Lower leg skin (tissue), 4 donors: ENCODE measurements at places on chromosomes 13 and 19. TPM values are rescaled to one million over a fixed set of nuclear protein-coding genes. Genes with fewer than 3 reads are reported as not detected.

The TMEM255B gene
- total RNA-seq: 2.0 TPM

The CYSLTR2 gene
- 0.84 TPM for total RNA-seq

The CEACAM7 gene
- 5.7 TPM for total RNA-seq

The ZNF442 gene
- 3.0 TPM for total RNA-seq

The ATP8B3 gene
- 1.2 TPM for total RNA-seq

The ELSPBP1 gene
- total RNA-seq: not detected

The LYL1 gene
- total RNA-seq: 4.9 TPM

The PEX11G gene
- 3.2 TPM for total RNA-seq

The POU4F1 gene
- total RNA-seq: not detected

DNA sequence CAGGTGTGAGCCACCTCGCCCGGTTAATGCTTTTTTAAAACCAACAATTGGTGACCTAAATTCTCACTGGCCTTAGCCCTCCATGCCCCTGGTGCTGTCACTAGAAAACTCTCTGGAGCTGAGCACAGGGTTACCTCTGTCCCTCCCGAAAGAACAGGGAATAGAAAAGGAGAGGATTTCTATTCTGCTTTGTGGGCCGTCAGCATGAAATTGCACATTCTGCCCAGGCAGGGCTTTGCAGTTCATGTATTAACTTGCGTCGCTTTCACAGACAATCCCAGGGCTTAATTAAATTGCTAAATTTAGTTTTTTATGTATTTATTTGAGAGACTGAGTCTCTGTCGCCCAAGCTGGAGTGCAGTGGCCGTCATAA is 583 bp upstream of the ZNF480 start:
- DNase-seq: no peak

GRCh38 chr13:83992566-83993358 is 110.5 kb upstream of the SLITRK1 start:
- DNase-seq: no peak

GRCh38 chr13:49560270-49561061 is 24.9 kb downstream of the RCBTB1 start:
- no peak for DNase-seq

DNA sequence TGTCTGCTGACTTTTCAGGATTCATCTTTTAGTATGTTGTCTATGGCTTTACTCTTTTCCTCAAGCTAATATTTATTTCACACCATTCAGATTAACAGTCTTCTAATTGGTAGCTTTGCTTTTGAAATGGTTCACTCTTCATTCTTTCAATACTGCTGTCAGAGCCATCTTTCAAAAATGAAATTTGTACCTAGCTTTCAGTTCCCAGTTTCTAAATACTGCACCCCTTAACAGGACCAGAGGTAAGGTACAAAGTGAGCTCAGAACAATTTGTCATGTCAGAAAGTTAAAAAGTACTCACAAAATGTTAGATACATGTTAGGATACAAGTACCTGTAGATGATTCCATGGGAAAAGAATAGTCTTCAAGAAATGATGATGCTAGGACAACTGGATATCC is 83.0 kb downstream of the FNDC3A start:
- DNase-seq: no peak

GRCh38 chr13:95455782-95456181 is 96.7 kb upstream of the CLDN10 start:
- no peak for DNase-seq

- DNase-seq: no peak
Observed at GRCh38 chr13:114118086-114118485, 14.3 kb downstream of the RASA3 start.

GRCh38 chr19:29590278-29590677 is 15.8 kb upstream of the POP4 start:
- no peak for DNase-seq

DNA sequence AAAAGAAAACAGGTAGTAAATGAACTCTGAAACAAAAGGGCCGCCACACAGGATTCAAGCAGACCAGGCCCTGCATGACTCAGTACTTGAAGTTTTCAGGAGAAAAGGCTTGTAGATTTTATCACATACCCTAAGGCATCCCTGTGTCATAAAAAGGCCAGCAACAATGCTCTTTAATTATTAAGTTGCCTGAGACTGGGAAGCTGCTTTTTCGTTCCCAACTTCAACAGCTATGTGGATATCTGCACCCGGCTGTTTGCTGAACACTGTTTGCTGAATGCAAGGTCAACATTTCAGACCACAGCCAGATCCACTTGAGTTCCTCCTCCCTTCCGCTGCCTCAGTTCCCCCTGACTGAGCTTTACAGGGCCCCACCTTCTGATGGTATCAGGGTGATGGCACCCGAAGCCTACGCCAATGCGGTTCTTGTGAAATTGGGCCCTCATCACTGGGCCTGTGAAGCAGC is 6.1 kb upstream of the ECH1 start:
- DNase-seq: no peak

- no peak for DNase-seq
Observed at GRCh38 chr13:102487330-102487729, 85.5 kb upstream of the FGF14 start.

DNA sequence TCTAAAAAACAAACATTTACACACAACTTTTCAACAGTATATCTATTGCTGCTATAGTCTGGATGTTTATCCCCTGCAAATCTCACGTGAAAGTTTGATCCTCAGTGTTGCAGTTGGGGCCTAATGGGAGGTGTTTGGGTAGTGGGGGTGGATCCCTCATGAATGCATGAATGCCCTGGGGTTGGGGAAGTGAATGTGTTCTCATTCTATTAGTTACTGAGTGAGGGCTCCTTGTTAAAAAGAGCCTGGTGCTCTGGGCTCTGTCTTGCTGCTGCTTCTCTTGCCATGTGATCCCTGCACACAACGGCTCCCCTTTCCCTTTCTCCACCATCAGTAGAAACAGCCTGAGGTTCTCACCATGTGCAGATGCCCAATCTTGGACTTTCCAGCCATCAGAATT is 242.7 kb upstream of the HTR2A start:
- no peak for DNase-seq

DNA sequence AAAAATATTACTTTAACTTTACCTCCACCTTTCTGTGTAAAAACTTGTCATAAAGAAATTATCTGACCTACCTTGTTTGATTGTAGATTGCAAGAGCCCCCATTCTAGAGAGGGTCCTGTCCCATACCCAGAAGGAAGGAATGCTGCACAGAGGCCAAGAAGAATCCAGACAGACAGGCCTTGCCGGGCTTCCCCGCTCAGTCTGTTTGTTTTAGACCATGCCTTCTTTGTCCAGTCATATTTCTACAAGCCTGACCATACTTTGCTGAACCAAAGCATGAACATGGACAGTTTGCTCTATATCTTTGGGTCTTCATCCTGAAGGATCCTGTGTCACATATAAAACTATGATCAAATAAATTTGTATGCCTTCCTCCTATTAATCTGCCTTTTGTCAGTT is 95.8 kb upstream of the MYCBP2 start:
- DNase-seq: no peak
